Renal pelvis (tissue), 12 donors: ENCODE measurements at places on chromosomes 3 and 15. TPM values are rescaled to one million over a fixed set of nuclear protein-coding genes. Genes with fewer than 3 reads are reported as not detected.

DNA sequence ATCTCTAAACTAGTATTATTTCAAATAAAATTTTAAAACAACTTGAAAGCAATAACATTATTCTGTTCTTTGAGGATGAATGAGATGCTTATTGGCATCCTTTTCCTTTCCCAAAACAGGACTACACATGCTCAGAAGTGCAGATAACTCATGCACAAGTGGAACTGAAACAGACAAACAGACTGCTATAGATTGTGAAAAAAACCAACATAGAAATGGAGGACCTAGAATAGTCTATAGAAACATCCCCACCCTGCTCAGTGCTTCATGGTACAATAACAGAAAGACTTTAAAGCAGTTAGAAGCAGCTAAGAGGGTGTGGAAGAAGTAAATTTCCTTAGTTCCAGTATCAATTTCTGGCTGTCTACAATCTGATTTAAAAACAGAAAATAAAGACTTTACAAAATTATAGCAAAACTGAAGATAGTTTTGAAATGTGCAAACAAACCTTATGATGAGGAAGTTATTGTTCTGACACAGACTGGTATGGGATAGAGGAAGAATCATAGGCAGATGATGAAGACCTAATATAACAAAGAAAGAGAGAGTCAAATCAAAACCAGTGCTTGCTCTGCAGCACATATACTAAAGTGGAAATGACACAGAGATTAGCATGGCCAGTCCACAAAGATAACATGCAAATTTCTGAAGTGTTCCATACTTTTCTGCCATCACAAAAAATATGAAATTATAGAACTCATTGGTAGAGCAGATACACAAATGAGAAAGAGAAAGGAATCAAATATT, 1025.4 kb downstream of the SQOR start:
- no peak for DNase-seq

GRCh38 chr3:160379628-160380214, 19.3 kb downstream of the IFT80 start:
- DNase-seq = no peak

GRCh38 chr3:128080323-128081080, 28.3 kb downstream of the SEC61A1 start:
- DNase-seq = no peak

ZSCAN2 gene
- polyA plus RNA-seq = 27.2 TPM

SPINK8 gene
- 0.33 TPM for polyA plus RNA-seq

MNS1 gene
- 27.4 TPM for polyA plus RNA-seq
